Activated CD4-positive, alpha-beta T cell treated with anti-CD3 and anti-CD28 coated beads for 24 hours (primary cell): ENCODE measurements at places on chromosomes 6 and 20.

DNA sequence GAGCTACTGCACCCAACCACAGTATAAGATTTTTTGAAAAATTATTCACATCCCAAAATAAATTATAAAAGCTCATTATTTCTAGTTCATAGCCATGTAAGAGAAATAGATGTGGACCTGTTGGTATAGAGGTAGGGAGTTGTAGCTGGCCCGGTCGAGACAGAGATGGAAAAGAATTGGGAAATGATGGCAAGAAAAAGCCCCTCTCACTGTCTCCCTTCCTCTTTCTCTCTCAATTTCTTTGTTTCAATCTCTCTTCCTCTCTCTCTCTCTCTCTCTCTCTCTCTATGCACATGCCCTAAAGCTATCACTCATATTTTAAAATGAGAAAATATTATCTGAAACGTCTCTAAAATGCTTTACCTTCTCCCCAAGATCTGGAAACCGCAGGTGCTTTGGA, 80.7 kb upstream of the CD83 start:
- DNase-seq: no peak

- no peak for DNase-seq
These were observed 10.0 kb upstream of the TBX18 start for GRCh38 chr6:84774157-84774984.

- no peak for DNase-seq
These were observed 158.5 kb downstream of the EPHA7 start for GRCh38 chr6:93260881-93261280.

DNA sequence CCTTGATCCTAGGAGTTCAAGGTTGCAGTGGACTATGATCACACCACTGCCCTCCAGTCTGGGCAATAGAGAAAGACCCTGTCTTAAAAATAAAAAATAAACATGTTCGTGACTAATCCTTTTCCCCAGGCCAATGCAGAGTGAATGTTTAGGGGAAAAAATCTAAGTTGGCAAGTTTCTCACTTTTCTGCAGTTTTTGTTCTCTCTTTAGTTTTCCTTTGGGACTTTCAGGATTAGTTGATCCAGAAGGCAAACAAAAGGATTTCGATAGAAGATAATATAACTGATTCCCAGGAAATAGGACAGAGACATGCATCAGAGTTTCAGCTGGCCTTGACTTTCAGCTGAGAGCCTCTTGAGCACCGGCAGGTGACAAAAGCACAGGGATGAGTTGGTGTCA, 53.3 kb downstream of the SOD2 start:
- no peak for DNase-seq

GRCh38 chr20:4297127-4297826, 281.9 kb upstream of the RNF24 start:
- no peak for DNase-seq

GRCh38 chr20:2104236-2104635, 2.6 kb downstream of the STK35 start:
- no peak for DNase-seq
